GM18507 (cell line): ENCODE measurements at places on chromosomes 11 and 22.

- no peak for DNase-seq
These were observed 524 bp upstream of the SLC25A17 start for GRCh38 chr22:40819599-40820140.

- no peak for DNase-seq
These were observed 54.1 kb downstream of the MCAM start for GRCh38 chr11:119262668-119263351.

DNA sequence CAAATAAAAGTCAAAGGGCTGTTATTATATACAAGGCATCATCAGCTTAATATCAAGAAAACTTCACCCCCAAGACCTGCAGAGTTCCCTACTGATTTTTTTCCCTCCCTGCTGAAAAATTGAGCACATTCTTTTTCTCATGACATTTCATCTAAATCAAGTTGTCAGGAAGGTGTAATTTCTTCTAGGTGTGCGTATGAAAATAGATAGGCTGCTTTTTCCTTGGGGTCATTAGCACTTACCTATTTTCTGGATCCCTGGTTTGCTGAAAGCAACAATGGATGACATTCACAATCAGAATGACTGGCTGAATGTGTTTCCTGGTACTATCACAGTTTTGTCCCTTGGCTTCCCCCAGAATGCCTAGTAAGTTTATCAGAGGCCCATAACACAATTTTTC lies 225.0 kb upstream of the KIRREL3 start:
- DNase-seq, result no peak

DNA sequence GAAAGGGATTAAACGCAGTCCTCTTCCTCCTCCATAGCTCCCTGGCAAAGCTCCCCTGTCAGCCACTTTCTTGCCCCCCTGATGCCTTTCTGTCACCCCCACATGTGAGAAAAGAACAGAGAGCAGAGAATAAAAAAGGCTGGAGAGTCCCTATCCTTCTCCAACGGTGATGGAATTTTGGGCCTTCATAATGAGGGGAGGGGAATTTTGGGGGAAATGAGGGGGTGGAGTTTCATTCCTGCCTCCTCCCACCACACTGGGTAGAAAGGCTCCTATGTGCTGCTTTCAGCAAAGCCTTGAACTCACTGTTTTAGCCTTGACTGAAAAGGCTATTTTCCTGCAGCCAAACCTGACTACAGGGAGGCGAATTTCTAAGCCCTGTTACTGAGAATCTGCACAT lies 59.3 kb downstream of the C11orf58 start:
- no peak for DNase-seq

DNA sequence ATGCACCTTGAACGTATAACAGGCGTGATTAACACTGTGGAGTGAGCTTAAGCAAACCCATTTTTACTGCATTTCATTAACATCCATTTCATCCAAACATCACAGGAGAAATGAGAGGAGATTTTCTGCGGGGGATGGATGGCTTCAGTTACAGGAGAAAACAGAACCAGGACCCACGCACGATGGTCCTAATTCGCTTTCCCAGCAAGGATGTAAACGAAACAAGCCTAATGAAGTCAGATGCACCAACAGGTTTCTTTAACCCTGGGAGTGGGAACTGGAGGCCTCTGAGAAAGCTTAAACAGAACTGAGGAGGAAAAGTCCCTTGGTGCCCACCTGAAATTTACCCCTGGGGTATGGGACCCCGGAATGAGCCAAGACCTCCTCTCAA lies 2.7 kb downstream of the CADM1 start:
- DNase-seq, result no peak

DNA sequence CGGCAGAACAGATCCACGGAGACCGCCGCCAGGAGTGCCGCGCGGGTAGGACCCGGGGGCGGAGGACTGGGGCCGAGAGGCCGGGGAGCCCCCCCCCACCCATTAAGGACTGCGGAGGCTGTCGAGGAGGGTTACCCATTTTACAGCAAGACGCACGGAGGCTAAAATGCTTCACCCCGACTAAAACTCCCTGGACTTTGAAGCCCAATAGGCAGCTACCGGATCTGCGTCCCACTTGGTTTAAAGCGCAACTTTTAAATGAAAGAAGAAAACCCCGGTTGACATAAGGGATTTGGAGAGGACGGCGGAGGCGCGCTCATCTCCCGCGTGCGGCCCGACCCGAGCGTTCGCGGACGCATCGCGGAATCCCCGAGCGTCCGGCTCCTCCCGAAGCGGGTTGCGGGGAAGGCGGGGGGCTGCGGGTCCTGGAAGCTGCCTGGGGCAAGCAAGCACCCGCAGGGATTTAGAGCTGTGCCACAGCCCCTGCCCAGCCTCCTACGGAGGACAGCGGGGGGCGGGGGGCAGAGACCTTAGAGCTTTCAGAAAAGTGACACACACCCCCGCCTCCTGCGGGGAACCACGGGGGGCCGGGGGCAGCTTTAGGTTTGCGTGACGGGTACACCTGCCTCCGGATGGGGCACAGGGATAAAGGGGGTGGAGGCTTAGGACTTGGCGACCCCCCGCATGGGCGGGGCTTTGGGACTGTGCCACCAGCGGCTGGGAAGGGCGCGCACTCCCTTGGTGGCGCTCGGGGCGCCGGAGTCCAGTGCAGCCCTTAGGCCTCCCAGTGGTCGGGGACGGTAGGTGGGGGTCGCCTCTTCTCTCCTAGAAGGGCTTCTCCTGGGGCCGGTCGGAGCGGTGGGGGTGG lies 760 bp upstream of the CELSR1 start:
- DNase-seq, result no peak

DNA sequence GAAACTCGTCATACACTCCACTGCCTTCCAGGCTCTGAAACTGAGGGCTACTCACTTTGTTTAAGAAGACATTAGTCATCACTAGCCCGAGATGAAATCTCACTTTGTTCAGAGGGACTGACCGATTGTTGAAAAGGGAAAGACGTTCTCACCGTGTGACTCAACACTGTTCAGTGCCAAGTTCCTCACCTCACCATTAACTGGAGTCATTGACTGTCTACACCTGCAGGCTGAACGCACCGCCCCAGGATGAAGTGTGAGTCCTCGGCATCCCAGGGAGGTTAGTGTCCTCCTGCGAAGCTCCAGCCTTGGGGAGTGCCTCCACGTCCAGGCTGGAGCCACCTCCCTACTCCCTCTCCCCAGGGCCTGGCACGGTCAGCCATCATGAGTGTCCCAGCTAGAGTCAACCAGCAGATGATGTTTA lies 30.4 kb downstream of the FADD start:
- DNase-seq, result no peak

DNA sequence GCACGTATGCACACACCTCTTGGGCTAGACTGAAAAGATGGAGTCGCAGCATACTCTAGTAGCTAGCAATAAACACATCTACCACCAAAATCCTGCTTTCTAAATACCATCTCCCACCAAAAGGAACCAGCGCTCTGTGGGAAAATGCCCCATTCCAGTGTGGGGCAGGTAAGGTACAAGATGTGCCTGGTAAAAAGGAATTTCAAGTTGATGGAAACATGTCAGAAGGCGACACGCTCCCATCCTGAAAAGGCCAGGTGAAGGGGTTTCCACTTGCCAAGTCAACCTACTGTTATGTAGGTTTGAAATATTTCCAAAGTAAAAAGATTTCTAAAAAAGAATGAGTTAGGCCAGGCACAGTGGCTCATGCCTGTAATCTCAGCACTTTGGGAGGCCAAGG lies 8.8 kb downstream of the DGCR2 start:
- no peak for DNase-seq

- no peak for DNase-seq
These were observed 58.9 kb downstream of the CLPB start for GRCh38 chr11:72375241-72375960.

GRCh38 chr22:23278883-23279675 lies 98.8 kb downstream of the BCR start:
- DNase-seq, result no peak

DNA sequence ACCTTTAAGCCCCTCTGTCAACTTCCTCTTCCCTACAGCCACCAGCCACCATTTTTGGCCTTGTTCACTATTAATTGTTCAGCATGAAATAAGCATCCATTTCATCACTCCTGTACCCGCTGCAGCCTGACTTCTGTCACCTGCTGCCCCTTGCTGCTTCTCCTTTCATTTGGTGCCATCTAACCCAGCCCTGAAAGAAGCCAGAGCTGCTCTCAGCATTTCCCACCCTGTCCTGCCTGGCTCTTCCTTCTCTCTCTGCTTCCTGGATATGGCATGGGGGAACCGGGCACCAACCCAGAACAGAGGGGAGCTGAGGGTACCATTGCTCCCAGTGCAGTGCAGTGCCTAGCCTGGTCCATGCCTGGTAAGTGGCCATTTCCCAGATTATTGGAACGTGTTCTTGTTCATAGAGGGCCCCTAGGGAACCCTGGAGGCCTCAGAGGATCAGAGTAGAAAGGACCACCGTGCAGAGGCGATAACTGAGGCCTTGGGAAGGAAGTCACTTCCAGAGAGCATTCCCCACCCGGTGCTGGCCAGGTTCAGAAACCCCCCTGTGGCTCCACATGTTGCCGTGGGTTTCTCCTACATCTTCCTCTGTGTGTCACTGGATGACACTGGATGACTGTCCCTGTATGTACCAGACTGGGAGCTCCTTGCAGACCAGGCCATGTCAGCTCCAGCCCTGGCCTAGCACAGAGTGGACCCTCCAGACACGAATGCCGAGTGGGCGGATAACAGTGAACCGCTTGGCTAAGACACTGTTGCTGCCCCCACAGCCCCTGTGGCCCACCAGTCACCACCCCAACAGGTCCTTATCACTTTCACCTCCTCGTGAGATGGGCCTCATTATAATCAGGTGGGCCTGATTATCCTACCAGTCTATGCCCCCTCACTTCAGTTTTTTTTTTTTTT lies 4.7 kb downstream of the YDJC start:
- DNase-seq, result no peak

DNA sequence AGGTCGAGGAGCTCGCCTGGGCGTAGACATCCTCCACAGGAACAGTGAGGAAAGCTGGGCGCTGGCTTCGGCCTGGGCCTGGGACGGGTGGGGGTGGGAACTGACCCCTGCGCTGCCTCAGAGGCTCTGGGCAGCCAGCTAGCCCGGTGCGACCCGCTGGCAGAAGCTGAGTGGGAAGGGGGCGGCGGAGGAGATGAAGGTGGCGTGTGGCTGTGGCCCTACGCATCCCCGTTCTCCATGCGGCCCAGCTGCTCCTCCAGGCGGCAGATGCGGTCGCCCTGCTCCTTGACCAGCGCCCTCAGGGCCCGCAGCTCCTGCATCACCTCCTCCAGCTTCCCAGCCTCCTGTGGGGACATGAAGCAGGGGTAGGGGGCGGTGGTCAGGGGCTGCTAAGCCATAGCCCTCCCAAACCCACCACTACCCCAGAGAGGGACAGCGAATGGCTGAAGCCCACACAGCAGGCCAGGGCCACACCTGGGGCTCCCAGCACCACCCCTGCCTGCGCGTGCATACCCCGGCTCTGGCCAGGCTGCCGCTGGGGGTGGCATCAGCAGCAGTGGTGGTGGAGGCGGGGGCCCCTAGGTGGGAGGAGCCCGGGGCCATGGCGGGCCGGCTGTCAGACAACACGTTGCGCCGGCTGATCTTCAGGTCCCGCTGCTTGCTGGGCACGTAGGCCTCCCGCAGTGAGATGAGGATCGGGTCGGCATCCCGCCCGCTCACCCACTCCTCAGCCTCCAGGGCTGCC lies 848 bp upstream of the PTPRCAP start:
- peak; percentile 61 for DNase-seq

- DNase-seq, result no peak
These were observed 62.1 kb upstream of the PHOX2A start for GRCh38 chr11:72305891-72306585.

DNA sequence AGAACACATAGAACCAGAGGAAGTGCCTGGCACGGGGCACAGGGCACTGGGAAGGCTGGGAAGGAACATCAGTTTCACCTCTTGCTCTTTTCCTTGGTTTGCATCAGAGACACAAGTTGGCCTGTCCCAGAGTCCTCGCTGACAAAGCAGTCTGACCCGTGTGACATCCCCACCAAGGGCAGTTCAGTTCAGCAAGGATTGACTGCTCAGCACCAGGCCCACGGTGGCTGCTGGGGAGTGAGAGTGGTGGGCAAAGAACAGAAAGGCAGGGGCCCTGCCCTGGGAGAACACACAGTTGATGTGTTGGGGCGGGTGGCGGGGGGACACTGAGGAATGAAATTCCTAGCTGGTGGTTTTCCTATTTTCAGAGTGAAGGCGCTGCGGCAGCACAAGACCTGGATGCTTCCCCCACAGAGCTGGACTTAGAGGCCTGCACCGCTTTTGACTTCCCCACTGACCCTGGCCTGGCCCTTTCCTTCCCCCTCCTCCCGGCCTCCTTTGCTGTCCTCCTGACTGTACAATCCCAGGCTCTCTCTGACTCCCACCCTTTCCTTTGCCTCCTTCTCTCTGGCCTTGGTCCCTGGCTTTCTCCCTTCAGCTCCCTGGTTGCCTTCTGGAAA lies 2.2 kb upstream of the TMPRSS13 start:
- no peak for DNase-seq

DNA sequence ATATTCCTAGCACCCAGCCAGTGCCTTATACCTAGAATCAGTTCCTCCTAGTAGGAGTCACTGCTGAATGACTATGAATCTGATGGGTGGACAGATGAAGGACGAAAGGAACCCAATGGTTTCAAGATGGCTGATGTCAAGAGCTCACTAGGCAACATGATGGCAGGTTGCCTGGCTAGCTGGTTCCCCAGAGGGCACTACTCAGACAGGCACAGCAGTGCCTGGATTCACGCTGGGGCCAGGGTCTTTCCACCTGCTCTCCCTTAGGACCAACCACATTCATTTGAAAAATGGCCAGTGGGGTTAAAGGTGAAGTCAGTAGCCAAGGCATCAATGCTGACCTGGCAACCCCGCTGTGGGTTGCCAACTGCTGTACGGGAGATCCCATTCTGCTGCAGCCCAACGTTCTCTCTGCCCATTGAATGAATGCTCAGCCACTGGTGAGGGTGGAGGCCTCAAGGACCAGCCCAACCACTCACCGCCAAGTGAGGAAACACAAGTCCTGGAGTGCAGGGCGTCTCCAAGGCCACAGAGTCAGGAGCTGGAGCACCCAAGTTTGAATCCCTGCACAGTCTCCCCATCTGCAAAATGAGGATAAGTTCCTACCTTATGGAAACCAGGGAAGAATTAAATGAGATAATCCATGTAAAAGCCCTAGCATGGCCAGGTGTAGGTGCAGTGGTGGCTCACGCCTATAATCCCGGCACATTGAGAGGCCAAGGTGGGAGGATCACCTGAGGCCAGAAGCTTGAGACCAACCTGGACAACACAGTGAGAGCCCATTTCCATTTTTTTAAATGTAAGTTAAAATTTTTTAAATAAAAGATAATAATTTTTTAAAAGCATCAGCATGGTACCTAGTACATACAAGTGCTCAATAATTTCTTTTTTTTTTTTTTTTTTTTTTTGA lies 12.4 kb downstream of the MYH9 start:
- no peak for DNase-seq

DNA sequence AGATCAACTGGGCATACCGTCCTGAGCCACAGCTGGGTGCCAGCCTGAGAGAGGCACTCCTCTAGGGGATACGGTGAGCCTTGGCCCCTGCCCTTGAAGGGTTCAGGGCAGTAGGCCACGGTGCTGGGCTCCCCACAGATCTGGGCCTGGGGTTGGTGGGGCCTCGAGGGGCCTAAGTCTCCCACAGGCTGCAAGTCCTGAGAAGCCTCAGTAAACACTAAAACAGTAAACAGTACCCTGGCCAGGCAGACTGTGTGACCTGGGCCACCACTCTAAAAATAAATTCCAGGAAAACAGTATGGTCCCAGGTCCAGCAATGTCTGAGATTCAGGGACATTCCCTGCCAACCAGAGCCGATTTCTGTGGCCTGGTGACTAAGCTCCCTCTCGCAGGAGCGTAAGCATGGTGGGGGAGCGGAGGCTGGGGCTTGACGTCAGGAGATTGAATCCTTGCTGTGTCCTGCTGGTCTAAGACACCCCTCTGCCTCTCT lies 2.3 kb upstream of the RHOD start:
- no peak for DNase-seq

GRCh38 chr22:50148991-50149721 lies 21.4 kb upstream of the PANX2 start:
- DNase-seq, result peak; percentile 89

GRCh38 chr22:17847360-17848078 lies 73.2 kb upstream of the BID start:
- DNase-seq, result no peak
